GM23248 (cell line): ENCODE measurements at places on chromosomes 6 and 20.

DNA sequence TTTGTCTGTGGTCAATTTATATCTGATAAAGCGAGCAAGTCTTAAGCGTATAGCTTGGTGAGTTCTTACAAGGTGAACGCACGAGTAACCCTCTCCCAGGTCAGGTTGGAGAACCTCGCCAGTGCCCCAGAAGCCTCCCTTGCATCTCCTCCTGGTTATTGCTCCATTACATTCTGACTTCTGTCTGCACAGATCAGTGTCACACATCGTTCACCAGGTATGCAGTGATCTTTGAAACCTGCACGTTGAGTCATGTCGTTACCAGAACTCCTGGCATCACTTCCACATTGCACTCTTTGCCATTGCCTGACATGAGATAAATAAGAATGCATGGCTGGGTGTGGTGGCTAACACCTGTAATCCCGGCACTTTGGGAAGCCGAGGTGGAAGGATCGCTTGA lies 44.2 kb downstream of the AKAP12 start:
- no peak for DNase-seq

GRCh38 chr6:38112181-38112580 lies 292.7 kb downstream of the ZFAND3 start:
- no peak for DNase-seq

GRCh38 chr6:33610779-33611732 lies 10.1 kb upstream of the ITPR3 start:
- no peak for DNase-seq

- no peak for DNase-seq
Observed at GRCh38 chr6:18386298-18386976, 713 bp upstream of the RNF144B start.

DNA sequence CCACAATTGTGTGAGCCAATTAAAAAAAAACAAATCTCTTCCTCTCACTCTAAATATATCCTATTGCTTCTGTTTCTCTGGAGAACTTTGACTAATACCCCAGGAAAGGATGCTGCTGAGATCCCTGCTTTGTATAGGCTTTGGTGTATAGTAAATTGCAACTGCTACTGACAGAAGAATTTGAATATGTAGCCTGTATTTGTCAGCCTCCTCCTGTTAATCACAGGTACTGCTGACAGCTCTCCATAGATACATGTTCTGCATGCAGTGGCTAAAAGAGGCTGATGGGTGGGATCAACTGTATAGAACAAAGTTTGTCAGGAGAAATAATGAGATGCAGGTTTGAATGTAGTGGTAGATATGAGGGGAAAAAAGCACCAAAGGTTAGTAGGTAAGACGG lies 95.0 kb downstream of the ARHGAP18 start:
- no peak for DNase-seq

GRCh38 chr6:157298216-157298724 lies 25.0 kb downstream of the TMEM242 start:
- DNase-seq, result no peak
